ENCODE measurements at places on chromosomes 5 and 9.

GRCh38 chr5:16854351-16854750, 81.7 kb downstream of the MYO10 start:
- ATAC-seq = no peak

DNA sequence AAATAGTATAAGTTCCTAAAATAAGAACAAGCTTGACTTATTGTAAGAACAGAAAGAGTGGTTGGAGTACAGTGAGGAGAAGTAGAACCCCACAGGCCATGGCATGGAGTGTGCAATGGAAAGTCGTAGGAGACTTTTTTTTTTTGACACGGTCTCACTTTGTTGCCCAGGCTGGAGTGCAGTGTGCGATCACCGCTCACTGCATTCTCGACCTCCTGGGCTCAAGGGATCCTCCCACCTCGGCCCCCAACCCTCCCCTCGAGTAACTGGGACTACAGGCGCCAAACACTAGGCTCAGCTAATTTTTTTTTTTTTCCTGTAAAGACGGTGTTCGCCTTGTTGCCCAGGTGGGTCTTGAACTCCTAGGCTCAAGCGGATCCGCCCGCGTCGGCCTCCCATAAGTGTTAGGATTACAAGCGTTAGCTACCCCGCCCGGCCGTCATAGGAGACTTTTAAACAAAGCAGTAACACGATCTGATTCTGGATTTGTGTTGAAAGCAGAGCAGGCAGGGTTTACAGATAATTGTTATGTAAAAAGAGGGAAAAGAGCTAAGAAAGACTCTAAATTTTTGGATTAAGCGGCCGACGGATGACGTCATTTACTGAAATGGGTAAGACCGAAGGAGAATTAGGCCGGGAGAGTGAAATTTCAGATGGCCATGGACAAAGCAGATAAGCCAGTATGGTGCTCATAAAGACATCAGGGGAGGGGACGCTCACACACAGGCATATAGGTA, 752 bp downstream of the TSTD2 start:
- ATAC-seq = no peak

- ATAC-seq = no peak
Observed at GRCh38 chr5:27171761-27172261, 133.4 kb upstream of the CDH9 start.

DNA sequence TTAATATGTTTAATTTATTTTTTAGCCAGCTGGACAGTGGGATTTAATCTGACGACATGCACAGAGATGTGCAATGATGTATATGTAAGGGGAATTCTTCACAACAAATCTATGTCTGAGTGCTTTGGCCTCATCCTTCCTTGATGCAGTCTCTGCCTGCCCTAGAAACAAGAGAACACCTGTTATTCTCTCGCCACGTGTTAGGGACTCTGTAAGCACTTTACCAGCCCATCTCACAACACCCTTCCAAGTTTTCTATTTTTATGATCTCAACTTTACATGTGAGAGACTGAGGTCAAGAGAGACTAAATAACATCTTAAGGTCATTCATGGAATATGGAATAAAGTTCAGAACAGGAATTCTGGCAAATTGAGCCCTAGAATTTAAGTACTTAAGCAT, 123.0 kb upstream of the GAS1 start:
- no peak for ATAC-seq

GRCh38 chr5:142683881-142684505, 1.9 kb downstream of the FGF1 start:
- ATAC-seq = no peak

GRCh38 chr5:173954671-173955521, 34.1 kb upstream of the C5orf47 start:
- ATAC-seq = no peak

DNA sequence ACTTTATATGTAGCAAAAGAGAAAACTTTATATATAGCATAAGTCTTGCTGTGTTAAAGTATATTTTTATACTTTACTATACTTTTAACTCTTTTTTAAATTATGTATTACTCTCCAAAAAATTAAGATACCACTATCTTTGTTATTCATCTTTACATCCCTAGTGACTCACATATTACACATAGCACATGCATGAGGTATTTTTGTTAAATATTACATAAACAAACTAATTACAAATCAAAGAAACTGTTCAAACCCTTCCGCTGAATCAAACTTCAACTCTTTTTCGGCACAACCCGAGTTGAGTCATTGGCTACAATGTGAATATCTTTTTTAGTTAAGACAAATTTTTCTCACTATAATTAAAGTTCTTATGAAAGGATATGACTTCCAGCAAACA, 32.1 kb downstream of the NADK2 start:
- ATAC-seq = no peak
